ENCODE measurements at places on chromosomes 4 and X.

DNA sequence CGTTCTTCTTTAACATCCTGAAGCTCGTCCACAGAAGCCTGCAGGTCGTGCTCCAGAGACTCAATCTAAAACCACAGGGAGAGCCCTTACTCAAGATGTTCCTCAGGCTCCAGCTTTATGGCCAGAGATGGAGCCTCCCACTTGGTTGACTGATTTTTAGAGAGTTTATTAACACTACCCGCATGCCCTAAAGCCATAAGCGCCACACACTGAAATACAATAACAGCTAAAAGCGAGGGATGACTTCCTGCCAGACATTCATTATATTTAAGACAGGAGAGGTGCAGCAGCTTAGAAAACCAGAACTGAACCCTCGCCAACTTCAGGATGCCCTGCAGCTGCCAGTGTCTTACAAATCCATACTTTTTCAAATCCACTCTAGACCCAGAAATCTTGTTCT is 42.0 kb downstream of the SOD3 start:
- no peak overlapping the region for H3K4me3 ChIP-seq
- H3K27ac ChIP-seq: no peak overlapping the region
- H3K4me1 ChIP-seq: no peaks in the 10 kb centered on the region
- H3K36me3 ChIP-seq: no peaks in the 10 kb centered on the region

- H3K4me1 ChIP-seq: peaks cover 19% of the 10 kb centered on the region
- no peak overlapping the region for H3K27ac ChIP-seq
- no peaks in the 10 kb centered on the region for H3K27me3 ChIP-seq
- DNase-seq: no peak
- H3K36me3 ChIP-seq: no peaks in the 10 kb centered on the region
- no peak overlapping the region for H3K4me3 ChIP-seq
These were observed 26.8 kb upstream of the MBTPS2 start for GRCh38 chrX:21812628-21813027.

GRCh38 chr4:36173905-36174304 is 70.4 kb downstream of the ARAP2 start:
- no peaks in the 10 kb centered on the region for H3K4me1 ChIP-seq
- no peak for DNase-seq
- no peaks in the 10 kb centered on the region for H3K36me3 ChIP-seq
- no peak overlapping the region for H3K4me3 ChIP-seq

GRCh38 chrX:76279007-76279406 is 106.1 kb downstream of the PBDC1 start:
- H3K4me1 ChIP-seq: no peaks in the 10 kb centered on the region
- no peaks in the 10 kb centered on the region for H3K36me3 ChIP-seq
- no peak overlapping the region for H3K4me3 ChIP-seq
- peak; percentile 39 for DNase-seq

GRCh38 chrX:38649221-38649620 is 87.9 kb downstream of the TSPAN7 start:
- H3K27ac ChIP-seq: no peak overlapping the region
- DNase-seq: no peak
- no peaks in the 10 kb centered on the region for H3K27me3 ChIP-seq
- no peaks in the 10 kb centered on the region for H3K4me1 ChIP-seq

DNA sequence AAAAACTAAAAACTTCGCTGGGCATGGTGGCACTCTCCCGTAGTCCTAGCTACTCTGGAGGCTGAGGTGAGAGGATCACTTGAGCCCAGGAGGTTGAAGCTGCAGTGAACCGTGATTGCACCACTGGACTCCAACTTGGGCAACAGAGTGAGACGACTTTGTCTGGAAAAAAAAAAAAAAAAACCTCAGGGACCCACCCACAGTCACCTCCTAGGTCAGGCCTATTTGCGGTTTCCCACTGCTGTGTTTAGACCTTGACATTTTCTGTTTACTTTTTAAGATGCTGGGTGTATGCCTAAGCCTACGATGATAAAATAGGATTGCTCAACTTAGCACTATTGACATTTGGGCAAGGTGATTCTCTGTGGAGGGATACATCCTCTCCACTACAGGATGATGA is 197.4 kb upstream of the TBL1X start:
- no peaks in the 10 kb centered on the region for H3K36me3 ChIP-seq
- DNase-seq: no peak
- no peaks in the 10 kb centered on the region for H3K4me1 ChIP-seq
- H3K27me3 ChIP-seq: no peaks in the 10 kb centered on the region

GRCh38 chrX:27591938-27592337 is 1.8 kb downstream of the DCAF8L2 start:
- H3K27me3 ChIP-seq: no peaks in the 10 kb centered on the region
- no peaks in the 10 kb centered on the region for H3K36me3 ChIP-seq
- H3K27ac ChIP-seq: no peak overlapping the region
- no peaks in the 10 kb centered on the region for H3K4me1 ChIP-seq

GRCh38 chr4:8741513-8742226 is 130.0 kb downstream of the HMX1 start:
- peak overlapping the region; percentile 12 for H3K4me3 ChIP-seq
- no peaks in the 10 kb centered on the region for H3K27me3 ChIP-seq
- H3K36me3 ChIP-seq: no peaks in the 10 kb centered on the region
- DNase-seq: no peak

GRCh38 chr4:88672987-88673386 is 24.6 kb downstream of the NAP1L5 start:
- no peak overlapping the region for H3K27ac ChIP-seq
- H3K27me3 ChIP-seq: no peaks in the 10 kb centered on the region
- H3K36me3 ChIP-seq: no peaks in the 10 kb centered on the region
